ENCODE measurements at places on chromosomes 16 and 17.

DNA sequence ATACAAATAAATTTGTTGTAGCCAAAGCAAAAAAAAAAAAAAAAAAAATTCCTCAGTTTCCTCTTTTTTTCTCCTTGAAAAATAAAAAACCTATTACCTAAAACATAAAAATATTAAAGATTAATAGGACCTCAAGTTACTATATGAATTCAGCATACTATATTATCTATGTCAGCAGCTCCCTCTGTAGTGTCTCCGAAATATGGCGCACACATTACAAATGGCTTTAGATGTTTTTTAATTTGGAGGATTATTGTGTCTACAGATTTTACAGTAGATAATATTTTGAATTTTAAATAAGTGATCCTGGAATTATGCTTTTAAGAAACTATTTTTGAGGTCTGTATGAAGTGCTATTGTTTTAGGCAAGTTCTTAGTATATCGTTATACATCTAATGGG, 94.4 kb downstream of the NLK start:
- no peak for DNase-seq

GRCh38 chr16:10635365-10636021, 55.1 kb upstream of the EMP2 start:
- DNase-seq: no peak

GRCh38 chr17:68732301-68732749, 131.2 kb upstream of the FAM20A start:
- DNase-seq: no peak

DNA sequence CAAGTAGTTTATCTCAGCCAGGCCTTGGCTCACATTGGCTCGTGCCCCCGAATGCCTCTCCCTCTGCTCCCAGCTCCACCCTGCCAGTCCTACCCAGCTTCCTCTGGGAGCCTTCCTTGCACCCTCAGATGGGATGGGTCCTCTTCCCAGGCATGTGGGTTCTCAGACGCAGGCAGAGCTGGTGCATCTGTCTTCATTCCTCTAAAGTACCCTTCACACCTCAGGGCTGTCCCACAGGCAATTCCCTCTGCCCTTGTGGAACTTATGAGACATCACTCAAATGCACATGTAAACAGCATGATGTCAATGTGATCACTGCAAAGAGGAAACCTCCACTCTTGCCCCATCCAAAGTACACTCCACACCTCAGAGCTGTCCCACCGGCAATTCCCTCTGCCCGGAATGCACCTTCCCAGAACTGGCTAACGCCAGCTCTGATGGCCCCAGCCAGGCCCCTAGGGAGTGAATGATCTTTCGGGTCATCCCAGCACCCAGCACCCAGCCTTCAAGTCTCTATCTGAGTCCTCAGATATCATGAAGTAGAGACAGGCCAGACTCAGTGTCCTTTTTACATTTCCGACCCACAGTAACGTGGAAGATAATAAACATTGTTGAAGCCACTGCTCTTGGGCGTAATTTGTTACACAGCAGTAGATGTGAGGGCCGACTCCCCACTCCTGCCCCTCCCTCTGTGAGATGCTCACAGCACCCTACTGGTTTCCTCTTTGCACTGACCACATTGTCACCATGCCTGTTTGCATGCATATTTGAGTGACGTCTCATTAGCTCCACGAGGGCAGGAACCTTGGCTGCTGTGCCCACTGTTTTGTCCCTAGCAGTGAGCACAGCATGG, 85.4 kb downstream of the N4BP1 start:
- DNase-seq: no peak

- DNase-seq: no peak
Observed at GRCh38 chr17:31299624-31300023, 2.6 kb upstream of the OMG start.

- no peak for DNase-seq
Observed at GRCh38 chr16:10989559-10989958, 45.2 kb downstream of the CLEC16A start.

DNA sequence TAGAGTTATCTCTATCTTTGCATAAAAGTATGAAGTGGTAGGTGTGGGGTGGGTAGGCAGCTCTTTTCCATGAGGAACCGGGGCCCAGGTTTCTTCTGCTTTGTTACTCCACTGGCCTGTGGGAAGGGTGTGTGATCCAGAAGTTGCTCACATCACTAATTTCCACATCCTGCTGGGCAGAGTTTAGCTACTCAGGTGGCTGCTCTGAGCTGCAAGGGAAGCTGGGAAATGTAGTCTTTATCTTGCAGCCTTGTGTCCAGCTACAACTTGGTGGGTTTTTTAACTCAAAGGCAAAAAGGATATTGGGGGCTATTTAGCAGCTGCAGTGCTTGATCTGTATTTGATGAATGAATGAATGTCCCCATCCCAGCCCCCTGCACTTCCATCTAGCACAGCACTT, 335.3 kb downstream of the SNX29 start:
- DNase-seq: no peak

DNA sequence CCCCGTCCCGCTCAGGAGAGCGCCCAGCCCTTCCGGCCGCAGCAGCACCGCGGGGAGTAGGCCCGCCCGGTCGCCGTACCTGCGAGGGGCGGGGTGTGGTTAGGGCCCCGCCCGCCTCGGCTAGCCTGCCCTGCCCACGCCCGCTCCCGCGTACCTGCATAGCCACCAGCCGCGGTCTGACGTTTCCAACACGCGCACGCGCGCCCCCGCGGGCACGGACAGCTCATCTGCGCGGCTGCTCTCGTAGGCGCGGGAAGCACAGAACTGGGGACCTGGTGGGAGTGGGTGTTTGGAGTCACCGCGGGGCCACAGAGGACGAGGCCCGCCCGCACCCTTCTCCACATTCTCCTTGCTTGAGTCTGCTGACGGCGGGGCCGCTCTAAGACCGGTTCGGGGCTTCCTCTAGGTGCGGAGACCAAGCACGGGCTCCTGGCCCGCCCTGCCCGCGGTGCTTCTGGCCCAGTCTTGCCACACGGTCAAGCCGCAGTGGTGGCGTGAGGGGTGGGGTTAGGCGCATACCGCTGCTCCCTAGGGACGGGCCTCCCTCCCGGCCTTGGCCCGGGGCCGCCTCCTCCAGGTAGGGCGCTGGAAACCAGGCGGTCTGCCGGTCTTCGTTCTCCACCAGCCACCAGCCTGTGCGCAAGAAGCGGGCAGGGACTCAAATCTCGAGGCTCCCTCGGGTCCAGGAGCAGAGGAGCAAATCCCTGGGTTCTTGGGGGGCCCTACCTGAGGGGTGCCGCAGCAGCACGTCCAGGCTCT, 1.8 kb downstream of the NOXO1 start:
- no peak for DNase-seq

DNA sequence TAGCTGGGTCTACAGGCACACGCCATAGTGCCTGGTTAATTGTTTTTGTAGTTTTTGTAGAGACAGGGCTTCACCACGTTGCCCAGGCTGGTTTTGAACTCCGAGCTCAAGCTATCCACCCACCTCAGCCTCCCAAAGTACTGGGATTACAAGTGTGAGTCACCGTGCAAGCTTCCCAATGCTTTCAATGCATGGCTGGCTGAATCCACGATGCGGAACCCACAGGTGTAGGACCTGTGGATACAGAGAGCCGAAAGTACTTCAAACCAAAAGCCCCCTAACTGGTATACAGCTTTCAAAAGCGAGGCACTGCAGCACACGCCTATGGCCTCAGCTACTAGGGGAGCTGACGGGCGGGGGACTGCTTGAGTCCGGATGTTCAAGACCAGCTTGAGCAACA, 44.8 kb downstream of the METTL16 start:
- DNase-seq: no peak

- no peak for DNase-seq
Observed at GRCh38 chr17:44850025-44850424, 2.3 kb downstream of the HIGD1B start.

- DNase-seq: no peak
Observed at GRCh38 chr17:60168654-60169053, 18.9 kb downstream of the CA4 start.

- no peak for DNase-seq
Observed at GRCh38 chr17:75661531-75661930, 5.4 kb downstream of the RECQL5 start.

- DNase-seq: no peak
Observed at GRCh38 chr16:23252310-23252709, 49.8 kb upstream of the SCNN1B start.

DNA sequence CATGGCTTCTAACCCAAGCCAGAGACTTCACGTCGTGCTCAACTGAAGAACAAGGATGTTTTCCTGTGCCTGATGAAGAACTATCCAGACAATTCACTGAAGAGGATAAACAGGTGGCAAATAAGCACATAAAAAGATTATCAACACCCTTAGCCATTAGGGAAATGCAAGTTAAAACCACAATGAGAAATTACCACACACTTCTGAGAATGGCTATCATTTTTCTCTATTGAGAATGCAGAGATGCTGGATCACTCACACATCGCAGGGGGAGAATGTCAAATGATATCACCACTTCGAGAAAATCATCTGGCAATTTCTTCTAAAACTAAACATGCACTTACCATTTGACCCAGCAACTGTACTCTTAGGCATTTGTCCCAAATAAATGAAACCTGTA, 162.8 kb downstream of the IRX3 start:
- DNase-seq: no peak

DNA sequence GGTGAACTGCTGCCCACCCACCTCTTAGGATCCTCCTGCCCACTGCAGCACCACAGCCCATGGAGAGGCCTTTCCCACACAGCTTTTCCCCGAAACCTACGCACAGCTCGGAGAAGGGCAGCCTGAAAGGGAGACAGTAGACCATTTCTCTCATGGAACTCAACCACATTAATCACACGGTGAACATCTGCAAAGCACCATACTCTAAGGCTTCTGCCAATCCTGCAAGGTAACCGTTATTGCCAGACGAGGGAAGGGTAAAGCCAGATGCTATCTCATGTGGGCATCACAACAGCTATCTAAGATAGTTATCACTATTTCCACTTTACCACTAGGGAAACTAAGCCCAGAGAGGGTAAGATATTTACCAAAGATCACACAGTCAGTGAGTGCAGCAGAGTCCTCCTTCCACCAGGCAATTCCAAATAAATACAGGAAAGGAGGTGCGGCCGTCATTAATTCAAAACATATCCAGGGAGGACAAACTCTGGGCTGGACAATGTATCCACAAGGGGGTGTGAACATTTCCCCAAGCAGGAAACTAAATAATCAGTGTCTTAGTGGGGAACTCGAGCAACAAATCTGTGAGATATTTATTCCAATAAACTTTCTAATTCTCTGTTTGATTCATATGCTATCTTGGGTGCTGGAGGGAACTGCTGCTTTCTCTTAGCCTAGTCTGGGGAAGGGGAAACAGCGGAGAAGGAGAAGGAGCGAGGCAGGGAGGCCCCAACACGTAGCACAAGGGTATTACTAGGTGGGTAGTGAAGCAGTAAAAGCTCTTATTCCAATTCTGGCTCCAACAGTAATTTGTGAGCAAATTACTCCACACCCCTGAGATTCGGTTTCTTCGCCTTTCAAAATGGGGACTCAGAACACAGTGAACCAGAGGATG, 723 bp downstream of the TMEM186 start:
- DNase-seq: no peak

DNA sequence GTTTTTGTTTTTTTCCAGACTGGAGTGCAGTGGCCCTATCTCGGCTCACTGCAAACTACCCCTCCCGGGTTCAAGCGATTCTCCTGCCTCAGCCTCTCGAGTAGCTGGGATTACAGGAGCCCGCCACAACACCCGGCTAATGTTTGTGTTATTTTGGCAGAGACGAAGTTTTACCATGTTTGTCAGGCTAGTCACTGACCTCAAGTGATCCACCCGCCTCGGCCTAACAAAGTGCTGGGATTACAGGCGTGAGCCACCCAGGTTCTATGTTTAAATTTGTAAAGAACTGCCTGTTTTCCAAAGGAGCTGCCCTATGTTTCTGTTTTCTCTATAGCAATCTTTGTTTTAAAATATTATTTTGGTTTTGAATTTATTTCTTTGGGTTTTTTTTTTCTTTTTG, 13.8 kb upstream of the C16orf87 start:
- no peak for DNase-seq

GRCh38 chr17:1490643-1491442, 1.6 kb downstream of the MYO1C start:
- DNase-seq: peak; percentile 40

GRCh38 chr16:60217787-60218186, 1483.7 kb upstream of the GOT2 start:
- no peak for DNase-seq

DNA sequence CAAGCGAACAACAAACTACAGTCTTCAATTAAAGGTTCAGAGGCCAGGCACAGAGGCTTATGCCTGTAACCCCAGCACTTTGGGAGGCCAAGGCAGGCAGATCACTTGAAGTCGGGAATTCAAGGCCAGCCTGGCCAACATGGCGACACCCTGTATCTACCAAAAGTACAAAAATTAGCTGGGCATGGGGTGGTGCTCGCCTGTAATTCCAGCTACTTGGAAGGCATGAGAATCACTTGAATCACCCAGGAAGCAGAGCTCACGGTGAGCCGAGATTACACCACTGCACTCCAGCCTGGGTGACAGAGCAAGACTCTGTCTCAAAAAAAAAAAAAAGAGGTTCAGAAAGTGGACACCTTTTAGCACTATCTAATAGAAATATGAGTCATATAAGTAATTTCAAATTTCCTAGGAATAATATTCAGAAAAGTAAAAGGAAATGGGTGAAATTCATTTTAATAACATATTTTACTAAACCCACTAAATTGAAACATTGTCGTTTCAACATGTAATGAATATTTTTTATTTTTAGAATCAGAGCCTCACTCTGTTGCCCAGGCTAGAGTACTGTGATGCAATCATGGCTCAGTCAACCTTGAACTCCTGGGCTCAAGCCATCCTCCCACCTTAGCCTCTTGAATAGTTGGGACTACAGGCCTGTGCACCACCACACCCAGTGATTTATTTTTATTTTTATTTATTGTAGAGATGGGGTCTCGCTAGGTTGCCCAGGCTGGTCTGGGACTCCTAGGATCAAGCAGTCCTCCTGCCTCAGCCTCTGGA, 15.2 kb upstream of the MARCHF10 start:
- no peak for DNase-seq
